ENCODE measurements at places on chromosomes 6 and 20.

DNA sequence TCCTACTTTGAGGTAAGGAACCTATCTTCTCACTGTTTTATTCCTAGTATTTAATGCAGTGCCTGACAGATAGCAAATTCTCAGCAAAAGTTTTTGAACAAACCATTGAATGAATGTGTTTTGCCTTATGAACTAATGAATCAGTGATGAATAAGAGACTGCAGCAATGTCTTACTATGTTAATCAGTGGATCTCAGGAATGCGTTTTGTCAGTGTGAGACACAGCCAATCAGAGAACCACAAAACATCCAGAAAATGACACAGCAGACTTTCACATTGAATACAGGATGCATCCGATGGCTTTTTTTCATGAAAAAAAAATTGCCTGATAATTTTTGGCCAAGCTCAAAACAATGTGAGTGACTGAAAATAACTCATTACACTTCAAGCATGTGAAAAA is 270.5 kb downstream of the BMP2 start:
- DNase-seq, result no peak

GRCh38 chr6:125044667-125045066 is 82.4 kb downstream of the RNF217 start:
- no peak for DNase-seq

DNA sequence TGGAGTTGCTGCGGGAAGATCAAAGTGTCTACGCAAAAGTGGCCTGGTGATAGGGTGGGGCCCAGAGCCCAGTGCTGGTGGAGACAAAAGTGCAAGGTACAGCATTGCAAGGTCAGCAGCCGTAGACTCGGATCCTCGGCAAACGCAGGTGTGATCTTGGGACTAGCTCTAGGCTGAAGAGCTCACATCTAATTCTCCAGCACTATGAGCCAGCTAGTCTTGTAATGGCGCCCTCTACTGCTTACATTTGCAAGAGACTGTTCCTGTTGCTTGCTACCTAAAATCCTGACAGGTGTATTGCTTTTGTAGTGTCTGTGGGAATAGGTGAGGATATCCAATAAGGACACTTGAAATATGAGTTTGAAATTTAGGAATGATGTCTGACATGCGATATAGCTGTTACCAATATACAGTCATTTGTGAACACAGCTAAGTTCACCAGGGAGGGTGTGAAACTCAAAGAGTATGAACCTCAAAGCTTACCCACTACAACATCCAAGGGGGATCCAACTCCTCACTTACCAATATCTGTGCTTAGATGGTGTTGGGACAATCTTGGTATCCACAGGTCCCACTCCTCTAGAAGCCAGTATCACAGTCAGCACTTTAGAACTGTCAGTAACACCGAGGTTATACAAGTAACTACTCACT is 58.4 kb downstream of the PDE7B start:
- peak; percentile 3 for DNase-seq

GRCh38 chr6:23202207-23202606 is 632.8 kb downstream of the HDGFL1 start:
- DNase-seq, result no peak

DNA sequence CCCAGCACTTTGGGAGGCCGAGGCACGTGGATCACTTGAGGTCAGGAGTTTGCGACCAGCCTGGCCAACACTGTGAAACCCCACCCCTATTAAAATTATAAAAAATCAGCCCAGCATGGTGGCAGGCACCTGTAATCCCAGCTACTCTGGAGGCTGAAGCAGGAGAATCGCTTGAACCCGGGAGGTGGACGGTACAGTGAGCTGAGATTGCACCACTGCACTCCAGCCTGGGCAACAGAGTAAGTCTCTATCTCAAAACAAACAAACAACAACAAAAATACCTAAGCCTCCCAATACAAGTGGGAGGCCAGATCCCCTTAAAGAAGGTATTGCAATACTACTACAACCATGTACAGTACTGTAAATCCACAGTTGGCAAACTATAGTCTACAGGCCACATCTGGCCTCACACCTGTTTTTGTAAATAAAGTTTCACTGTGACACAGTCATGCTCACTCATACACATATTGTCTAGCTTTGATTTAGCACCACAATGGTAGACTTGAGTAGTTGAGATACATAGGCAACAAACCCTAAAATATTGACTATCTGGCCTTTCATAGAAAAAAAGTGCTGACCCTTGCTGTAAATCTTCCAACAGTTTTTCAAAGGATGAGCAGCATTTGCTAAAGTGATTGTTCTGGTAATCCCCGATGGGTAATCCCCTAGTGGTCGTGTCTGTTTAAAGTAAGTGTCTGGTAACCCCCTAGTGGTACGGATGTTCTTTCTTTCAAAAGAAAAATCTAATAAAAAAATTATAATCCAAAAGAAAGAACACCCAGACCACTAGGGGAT is 202.0 kb downstream of the RNGTT start:
- no peak for DNase-seq

DNA sequence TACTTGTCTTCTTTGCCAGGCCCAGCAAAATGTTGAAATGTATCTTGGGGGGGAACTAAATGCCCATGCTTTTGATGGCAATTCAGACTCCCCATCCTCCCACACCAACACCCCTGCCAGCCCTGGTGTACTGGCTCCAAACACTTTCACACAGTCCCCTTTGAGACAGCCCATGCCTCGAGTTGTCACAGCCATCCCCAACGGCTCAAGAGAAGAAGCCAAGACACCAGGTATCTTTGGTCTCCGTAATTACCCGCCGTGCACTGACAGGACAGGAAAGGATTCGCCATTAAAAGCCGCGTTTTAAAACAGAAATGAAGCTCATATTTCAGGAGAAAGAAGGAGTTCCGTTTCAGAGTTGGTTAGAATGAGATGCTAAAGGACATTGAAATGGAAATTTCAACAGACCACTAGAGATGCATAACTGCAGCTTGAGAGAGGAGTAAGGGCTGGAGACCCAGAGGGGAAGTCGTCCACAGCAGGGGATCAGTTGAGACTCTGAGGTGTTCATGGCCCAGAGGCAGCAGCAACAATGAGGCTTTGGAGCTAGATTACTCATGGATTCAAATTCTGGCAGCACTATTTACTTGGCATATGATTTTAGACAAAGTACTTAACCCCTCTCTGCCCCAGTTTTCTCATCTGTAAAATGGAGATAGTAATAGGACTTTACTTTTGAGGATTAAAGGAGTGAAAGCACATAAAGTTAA is 63.5 kb upstream of the ADGRF1 start:
- no peak for DNase-seq

- no peak for DNase-seq
These were observed 41.6 kb downstream of the CDKAL1 start for GRCh38 chr6:20575704-20576451.

DNA sequence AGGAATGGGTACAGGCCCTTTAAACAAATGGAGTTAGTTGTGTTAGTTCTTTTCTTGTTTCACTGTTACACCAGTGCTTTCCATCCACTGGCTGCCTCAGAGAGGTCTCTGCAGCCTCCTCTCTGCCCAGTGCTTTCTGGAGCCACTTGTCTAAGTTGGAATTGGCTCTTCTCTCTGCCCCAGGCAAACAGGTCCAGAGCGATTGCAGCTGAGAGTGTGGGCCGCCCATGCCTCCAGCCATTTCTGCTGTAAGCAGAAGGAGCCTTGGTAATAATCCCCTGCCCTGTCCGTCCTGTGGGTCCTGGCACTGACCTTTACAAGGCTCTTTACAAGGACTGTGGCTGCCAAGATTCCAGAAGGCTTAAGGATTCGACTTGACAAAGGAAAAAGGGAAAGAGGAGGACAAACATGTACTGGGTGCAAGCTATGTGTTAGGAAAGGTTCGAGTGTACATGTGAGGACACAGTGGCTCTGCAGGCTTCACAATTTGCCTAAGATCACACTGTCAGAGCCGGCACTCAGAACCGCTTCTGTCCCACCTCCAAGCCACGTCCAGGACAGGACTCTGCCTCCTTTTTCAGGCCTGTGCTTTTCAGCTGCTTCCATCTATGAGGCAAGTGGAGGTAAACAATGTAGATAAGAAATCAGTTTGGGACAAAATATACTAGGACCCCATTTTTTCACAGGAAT is 88.5 kb downstream of the POPDC3 start:
- DNase-seq, result no peak

DNA sequence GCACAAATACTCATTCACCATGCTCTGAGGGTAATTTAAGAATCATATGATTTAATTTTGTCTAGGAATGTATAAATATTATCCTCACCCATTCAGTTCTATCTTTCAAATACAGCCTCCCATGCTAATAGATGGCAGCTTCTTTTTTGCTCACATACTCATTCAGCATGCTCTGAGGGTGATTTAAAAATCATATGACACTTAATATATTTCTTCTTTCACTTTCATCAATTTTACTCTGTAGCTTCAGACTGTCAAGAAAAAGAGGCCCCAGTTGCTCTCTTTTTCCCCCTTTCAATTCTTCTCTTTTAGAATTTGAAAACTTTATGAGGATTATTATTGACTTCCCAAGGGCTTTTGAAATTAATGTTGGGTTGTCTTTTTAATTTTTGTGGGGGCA is 161.7 kb upstream of the LAMP5 start:
- no peak for DNase-seq

DNA sequence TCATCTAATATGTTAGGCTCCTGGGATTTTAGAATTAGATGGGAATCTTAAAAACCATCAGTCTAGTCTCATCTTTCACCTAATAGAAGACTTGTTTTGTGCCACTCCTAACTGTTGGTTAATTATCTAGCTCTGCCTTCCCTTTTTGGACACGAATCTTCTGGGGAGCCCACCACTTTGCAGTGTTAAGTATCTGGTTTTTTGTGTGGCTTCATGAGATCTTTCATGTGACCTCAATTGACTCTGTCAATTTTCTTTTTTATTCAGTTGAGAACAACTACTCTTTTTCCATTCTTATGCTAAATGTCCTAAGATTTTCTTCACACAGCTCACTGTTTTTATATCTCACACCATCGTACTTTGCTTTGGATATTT is 16.9 kb downstream of the TBPL1 start:
- no peak for DNase-seq

All from HL-60 (cell line).